ENCODE measurements at places on chromosomes 5 and 9.

GRCh38 chr5:147436596-147436995, 73.3 kb downstream of the DPYSL3 start:
- DNase-seq = no peak

DNA sequence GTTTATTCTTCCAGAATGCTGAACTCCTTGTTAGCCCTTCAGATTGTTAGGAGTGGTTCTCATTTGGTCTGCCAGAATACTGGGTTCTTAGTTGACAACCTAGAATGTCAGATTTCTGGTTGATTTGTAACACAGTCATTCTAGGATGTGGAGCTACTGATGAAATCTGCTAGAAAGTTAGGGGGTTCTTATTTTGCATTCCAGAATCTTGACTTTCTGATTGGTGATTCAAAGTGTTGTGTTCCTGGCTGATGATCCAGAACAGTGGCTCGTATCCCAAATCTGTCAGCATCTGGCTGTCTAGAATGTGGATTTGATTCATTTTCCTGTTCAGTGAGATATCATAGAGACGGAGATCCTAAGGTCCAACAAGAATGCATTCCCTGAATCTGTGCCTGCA, 21.9 kb downstream of the PTGS1 start:
- DNase-seq = no peak

DNA sequence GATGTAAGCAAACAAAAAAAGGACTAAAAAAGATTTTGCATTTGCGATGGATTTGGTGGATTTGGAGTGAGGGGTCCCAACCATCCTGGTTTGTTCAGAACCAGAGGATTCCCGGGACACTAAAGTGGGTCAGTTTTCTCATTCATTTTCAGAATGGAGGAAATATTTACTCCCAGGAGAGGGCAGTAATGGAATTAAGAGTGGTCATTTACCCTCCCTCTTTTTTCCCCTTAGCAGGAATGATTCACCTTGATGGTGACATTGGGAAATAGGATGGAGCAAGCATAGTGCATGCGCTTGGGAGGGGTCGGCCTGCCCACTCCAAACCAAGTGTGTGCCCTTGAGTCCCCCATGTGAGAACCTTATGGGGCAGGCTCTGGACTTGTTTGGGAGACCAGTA, 164.2 kb upstream of the PUM3 start:
- DNase-seq = no peak

GRCh38 chr5:114116981-114117380, 244.9 kb upstream of the KCNN2 start:
- no peak for DNase-seq

DNA sequence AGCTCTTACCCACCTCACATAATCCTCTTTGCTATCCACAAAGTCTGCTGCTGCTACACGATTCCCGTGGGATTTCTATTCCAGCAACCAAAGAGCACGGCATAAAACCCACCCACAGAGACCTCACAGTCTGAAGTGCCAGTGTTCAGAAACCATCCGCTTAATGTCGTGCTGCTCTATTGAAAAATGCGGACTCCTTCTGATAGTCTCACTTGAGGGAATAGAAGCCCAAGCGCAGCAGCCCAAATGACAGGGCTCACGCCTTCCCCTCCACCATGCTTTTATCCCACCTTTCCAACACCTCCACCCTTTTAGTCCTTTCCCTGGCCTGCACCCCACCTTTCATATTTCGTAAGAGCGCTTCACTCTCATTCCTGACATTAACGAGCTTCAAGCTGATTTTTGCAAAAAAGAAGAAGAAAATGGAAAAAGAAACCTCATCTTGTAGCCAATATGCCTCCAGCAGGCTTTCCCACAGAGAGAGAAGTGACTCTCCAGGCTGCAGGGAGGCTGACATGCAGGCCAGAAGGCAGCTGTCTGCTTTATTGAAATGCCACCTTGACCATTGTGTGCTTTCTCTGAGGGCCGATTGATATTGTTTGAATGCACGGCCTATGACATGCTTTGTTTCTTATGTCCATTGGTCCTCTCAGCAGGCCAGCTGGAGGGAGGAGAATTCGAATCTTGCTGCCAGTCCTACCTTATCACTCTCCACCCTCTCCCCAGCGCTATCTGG, 70.6 kb upstream of the PCSK1 start:
- no peak for DNase-seq

GRCh38 chr5:75648712-75649111, 37.5 kb downstream of the ANKDD1B start:
- no peak for DNase-seq

- no peak for DNase-seq
These were observed 37.9 kb downstream of the NRG2 start for GRCh38 chr5:140005145-140005591.

GRCh38 chr9:127716412-127716811, 533 bp downstream of the TTC16 start:
- no peak for DNase-seq

- no peak for DNase-seq
These were observed 500.4 kb upstream of the PAPPA start for GRCh38 chr9:115653171-115653606.

DNA sequence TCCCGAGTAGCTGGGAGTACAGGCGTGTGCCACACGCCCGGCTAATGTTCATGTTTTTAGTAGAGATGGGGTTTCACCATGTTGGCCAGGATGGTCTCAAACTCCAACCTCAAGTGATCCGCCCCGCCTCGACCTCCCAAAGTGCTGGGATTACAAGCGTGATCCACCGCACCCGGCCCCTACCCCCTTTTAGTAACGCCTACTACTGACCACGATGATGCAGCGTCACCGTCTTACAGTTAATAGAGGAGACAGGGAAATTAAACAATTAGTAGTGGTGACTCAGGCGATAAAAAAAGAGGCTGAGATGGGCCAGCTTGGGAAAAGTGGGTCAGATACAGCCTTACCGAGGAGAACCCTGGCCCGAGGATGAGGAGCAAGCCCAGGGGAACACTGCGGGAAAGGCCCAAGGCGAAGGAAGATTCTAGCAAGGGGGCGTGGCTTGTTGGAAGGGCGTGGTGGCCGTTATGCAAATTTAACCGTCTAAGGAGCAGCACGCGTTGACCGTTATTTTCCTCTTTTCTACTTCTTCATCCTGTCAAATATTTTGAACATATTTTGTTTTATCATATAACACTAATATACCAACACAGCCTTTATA, 1.6 kb upstream of the SETX start:
- DNase-seq = no peak

DNA sequence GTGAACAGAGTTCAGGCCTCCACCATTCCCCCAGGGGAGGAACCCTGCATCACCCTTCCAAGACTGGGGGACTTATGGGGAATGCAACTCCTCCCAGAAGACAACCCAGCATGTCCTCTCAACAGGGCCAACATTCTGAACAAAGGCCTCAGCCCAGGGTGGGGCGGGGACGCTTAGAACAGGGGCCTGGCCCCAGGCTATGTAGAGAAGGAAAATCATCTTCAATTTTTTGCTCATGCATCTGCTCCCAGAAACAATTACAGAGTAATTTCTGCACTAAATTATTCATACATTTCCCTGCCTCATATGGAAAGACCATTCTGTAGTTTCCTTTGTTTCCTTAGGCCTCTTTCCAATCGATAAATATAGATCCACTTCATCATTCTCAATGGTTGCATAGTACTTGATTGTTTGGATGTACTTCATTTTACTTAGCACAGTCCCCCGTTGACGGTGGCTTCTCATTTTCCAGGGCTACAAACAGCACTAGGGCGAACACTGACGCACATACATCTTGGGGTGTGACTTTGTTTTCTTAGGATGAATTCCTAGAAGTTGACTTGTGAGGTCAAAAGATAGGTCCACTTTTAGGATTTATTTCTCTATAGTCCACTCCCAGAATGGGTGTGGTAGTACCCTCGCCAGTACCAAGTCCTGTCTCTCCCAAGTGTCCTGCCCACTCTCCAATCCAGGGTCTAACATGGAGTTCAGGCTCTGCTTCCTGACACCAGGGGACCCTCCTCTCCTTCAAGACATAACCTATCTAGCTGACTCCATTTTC, 27.2 kb upstream of the SMU1 start:
- DNase-seq = no peak

GRCh38 chr5:170339780-170340167, 42.2 kb upstream of the LCP2 start:
- DNase-seq = no peak

- no peak for DNase-seq
These were observed 340.8 kb downstream of the DTWD2 start for GRCh38 chr5:118647587-118647986.
